ENCODE measurements at places on chromosomes 3 and 15. TPM values are rescaled to one million over a fixed set of nuclear protein-coding genes. Genes with fewer than 3 reads are reported as not detected.

The SNTN gene
- 0.17 TPM for polyA plus RNA-seq

The DCBLD2 gene
- polyA plus RNA-seq: 13.5 TPM

The CCDC54 gene
- polyA plus RNA-seq: not detected

The IL17RE gene
- polyA plus RNA-seq: 2.0 TPM

The SMAD6 gene
- 10.9 TPM for polyA plus RNA-seq

The ILDR1 gene
- not detected for polyA plus RNA-seq

The HYAL3 gene
- 1.5 TPM for polyA plus RNA-seq

The IP6K1 gene
- polyA plus RNA-seq: 48.5 TPM

The CHRD gene
- polyA plus RNA-seq: 26.9 TPM

The SPG11 gene
- polyA plus RNA-seq: 40.4 TPM

- DNase-seq: no peak
Measured at GRCh38 chr3:59839283-59839682, 789.5 kb upstream of the CFAP20DC start.

- no peak for DNase-seq
Measured at GRCh38 chr3:86914670-86915069, 76.3 kb downstream of the VGLL3 start.

DNA sequence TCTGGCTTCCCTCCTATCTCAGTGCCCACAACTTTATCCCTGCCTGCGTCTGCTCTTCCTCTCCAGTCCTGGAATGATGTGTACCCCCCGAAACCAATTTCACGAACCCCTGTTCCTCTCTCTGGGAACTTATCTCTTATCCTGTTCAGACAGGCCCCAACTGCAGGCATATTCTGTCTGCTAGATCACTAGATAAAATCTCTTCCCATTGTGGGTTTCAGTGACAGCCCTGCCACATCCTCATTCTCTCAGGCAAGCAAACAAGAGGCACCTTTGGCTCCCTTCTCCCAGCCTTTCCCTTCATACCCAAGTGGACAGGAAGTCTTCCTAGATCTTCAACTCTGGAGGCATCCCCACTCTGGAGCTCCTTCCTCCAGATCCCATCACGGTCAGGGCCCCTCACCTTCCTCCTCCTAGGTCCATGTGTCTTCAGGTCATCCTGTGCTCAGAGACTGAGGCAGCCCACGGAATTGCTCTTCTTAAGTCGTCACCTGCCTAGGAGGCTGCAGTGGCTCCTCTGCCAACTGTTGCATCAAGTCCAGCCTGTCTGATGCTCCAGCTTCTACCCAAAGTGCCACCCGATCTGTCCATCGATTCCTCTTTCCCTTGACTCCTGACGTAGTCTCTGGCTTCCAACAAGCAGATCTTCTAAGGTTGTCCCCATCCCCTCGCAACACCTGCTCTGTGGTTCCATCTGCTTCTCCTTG lies 190.8 kb downstream of the SLCO3A1 start:
- no peak for DNase-seq

GRCh38 chr3:131114256-131114655 lies 87.6 kb downstream of the NEK11 start:
- no peak for DNase-seq

- no peak for DNase-seq
Measured at GRCh38 chr15:89646416-89647141, 8.7 kb downstream of the KIF7 start.

- DNase-seq: no peak
Measured at GRCh38 chr3:13821126-13821525, 58.7 kb downstream of the WNT7A start.

DNA sequence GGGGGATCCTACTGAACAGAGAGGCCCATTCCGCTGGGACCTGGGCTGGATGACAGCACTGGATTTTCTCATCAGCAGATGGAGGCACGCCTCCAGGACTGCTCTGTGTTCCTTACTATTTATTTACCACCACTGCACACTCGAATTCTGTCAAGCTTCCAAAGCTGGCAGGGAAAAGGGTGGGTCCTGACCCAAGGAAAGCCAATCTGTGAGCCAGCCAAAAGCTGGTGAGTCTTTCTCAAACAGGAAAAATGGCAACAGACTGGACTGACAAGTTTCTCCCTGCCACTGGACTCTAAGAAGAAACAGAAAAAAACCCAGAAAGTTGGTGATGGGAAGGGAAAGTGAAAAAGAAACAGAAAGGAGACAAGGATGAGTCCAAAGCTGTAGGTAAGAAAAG lies 37.8 kb downstream of the CD47 start:
- no peak for DNase-seq

- DNase-seq: no peak
Measured at GRCh38 chr3:172989373-172989772, 151.7 kb downstream of the SPATA16 start.

DNA sequence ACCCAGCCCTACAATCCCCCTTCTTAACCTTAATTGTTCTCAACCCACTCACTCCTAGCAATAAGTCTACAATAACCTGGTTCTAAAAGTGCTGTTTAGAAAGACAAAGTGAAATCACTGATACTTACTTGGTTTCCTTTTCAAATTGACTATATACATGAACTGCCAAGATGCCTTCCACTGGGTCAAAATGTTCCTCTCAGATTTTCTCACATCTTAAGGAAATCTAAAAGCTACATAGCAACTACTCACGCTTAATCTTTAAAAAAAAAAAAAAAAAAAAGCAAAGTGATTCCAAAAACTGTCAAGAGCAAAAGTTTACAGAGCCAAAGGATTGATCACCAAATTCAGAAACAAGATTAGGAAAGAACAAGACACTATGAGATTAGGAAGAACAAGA lies 68.7 kb upstream of the MAP4 start:
- no peak for DNase-seq

DNA sequence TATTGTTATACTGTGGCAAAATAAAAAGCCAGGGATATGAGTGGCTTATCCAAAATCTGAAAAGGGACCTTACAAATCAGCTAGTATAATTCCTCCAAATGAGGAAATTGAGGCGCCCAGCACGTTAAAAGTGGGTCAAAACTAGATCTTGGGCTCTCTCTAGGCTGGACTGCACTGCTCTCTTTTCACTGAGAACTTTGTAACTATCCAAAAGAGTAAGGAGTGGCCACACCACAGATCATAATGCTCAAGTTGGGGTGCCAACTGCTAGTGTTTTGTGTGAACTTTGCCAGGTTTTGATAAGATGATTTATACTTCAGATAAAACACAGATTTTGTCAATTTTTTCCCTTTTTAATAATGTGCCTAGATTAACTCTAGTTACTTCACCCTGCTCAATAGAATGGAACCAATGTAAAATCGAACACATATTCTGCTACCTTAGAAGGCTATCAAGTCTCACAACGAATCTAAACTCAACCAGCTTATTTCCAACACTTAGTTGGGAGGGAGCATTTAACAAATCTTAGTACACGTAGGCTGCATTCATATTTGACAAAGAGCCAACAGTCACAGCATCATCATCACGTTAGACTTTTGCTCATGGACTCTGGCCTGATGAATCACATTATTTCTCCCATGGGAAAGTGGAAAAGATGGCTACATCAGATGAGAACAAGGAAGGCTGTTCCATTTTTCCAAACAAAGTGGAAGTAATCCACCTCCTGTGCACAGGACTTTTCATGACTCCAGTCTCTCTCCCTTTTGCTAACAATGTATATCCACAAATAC lies 64.4 kb downstream of the ABI3BP start:
- DNase-seq: no peak

- DNase-seq: no peak
Measured at GRCh38 chr3:8595695-8596115, 48.9 kb downstream of the SSUH2 start.

DNA sequence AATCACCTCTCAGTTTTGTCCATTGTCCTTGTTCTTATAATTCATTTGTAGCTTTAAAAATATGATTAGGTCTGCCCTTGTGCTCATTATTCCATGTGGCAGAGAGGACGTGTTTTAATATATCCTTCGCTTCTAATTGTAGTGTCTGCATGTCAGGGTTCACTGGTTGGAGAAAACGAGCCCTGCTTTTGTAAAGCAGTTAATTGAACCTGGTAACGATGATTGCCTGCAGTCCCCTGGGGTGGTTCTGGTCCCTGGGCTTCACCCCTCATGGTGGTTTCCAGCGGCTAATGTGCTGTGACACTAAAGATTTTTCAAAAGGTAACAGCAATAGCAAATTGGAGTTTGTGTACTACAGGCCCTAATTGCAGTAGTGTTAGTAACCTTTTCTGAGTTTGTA lies 299.6 kb downstream of the CACNA2D3 start:
- DNase-seq: no peak

- DNase-seq: no peak
Measured at GRCh38 chr3:47867451-47868044, 64.6 kb downstream of the DHX30 start.

GRCh38 chr3:16124636-16125035 lies 49.8 kb upstream of the GALNT15 start:
- DNase-seq: no peak

GRCh38 chr3:49166752-49167556 lies 823 bp upstream of the CCDC71 start:
- DNase-seq: no peak

DNA sequence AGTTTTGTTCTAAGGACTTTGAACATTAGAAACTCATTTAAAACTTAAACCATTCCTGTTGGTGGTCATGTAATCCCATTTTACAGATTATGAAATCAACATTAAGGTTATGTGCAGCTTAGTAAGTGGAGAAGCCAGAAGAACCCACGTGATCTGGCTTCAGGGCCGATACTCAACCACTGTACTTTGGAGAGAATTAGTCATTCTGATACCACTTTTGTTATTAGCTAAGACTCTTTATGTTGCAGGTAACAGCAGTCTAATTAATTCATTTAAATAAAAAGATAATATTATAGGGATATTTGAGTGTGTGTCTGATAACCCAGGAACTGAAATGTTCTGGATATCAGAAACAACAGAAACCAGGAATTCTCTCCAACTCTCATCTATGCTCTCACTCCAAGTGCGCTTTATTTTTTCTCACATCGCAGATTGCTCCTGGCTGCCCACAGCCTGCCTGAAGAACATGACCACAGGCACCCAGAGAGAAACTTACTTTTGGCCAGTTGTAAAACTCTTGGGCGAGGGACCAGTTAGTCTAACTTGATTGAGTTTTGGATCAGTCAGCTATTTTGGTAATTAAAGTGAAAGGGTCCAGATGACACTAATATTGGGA lies 25.2 kb downstream of the UBE2E1 start:
- no peak for DNase-seq

- no peak for DNase-seq
Measured at GRCh38 chr3:125125821-125126245, 70.0 kb upstream of the HEG1 start.

DNA sequence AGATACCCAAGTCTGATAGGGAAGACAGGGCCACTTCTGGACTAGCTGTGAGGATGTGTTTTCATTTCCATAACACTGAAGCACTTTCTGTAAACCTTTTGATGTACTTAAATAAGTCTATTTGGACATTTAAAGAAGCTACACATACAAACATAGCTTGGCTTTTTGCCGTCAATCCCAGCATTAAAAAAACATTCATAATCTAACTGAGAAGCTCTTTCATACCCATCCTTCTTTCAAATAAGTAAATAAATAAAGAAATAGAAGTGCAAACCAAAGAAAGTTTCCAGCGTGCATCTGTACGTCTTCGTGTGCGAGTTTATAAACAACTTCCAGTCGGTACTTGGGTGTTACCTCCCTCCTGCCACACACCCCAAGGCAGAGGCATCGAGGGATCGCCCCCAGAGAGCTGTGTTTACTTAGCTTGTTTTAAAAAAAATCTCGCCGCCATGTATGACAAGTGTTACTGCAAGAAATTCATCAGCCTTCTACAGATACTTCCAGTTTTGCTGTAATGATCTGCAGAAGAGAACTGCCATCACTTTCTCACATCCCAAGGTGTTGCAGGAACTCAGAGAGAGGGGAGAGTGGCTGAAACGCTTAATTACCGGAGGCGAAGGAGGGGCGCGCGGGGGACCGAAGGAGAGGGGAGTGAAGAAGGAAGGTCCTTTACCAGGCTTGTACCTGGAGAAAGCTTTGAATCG lies 9.0 kb upstream of the MEIS2 start:
- no peak for DNase-seq

Data from ovary (tissue), 10 donors.